ENCODE measurements at places on chromosomes 7 and 10.

- DNase-seq: no peak
These were observed 75.1 kb downstream of the AHCYL2 start for GRCh38 chr7:129299889-129300288.

GRCh38 chr7:150379441-150380379, 580 bp downstream of the ZNF775 start:
- DNase-seq: peak; percentile 41

DNA sequence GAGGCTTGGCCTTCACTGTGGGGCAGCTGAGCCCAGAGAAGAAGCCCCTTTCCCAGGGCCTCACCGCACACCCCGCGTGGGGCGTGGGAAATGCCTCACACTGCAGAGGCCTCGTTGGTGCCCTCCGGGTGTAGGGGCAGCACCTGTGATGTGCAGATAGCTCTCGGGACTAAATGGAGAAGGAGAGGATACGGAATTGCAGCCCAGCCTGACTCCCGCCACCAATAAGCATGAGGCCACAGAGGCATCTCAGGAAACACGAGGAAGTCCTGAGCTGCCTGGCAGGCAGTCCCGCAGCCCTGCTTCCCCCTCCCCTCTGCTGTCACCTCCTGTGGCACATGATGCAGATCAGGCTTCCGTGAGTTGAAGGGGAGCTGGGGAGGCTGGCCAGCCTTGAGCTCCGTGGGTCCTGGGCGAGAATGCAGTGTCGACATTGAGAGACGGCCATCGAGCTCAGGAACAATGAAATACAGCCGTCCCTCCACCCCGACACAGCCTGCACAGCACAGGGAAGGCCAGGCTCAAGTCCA, 59.6 kb upstream of the PPP2R2D start:
- no peak for DNase-seq

- DNase-seq: peak; percentile 18
These were observed 880.6 kb downstream of the LRMDA start for GRCh38 chr10:76311752-76312636.

- peak; percentile 76 for DNase-seq
These were observed 11.3 kb upstream of the KAZALD1 start for GRCh38 chr10:101050208-101051069.

DNA sequence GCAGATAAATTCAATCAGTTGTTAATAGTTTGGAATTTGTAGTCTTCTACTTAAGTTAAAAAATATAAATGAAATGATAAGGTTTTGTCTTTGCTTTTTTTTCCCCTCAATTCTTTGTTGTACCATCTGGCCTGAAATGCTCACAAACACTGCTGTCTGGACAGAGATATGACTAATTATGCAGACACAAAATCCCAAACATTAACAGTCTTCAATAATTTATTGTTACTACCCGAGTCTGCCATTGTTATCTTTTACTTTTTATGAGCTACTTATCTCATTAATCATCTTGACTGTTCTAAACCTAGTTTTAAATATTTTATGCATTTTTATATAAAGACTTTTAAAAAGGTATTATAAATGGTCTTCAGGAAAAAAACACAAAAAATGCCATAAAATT, 64.7 kb upstream of the THSD7A start:
- no peak for DNase-seq

DNA sequence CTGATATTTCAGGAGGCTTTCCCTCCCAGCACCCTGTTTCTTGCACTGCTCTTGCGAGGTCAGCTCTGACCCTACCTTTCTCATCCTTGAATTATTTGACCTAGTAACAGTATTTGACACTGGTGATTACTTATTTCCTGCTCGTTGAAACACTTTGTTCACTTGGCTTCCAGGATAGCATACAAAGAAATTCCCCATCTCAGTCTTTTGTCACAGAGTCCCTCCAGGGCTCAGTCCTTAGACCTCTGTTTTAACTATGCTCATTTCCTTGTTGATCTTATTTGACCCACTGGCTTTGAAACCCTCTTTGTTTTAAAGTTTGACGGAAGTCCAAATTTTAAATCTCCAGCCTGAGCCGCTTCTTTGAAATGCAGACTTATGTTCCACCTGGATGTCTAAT, 29.9 kb downstream of the BMPR1A start:
- DNase-seq: no peak

Data from KBM-7 (cell line).